ENCODE measurements at places on chromosomes 3 and 15.

- DNase-seq, result no peak
These were observed 3.5 kb downstream of the MAPKAPK3 start for GRCh38 chr3:50620420-50620819.

DNA sequence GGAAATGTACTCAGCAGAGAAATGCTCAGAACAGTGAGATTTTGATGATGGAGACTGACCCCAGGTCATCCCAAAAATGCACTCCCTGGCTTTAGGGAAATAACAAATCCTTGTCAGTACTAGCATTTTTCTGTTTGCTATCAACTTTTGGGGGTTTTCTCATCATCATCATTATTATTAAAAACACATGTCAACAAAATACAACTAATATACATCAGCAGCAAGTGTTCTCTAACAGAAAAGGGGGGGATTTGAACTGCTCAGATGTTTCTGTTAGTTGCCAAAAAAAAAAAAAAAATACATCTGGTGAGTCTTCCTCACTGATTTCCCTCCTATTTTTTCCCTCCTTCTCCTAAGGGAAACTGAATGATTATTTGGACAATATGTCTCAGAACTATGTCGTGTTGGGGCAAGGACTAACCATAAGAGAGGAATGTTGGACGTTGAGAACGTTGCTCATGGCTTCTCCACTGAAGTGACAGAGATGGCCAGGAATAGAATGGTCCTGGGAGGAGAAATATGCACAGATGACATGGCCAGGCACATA is 230.0 kb upstream of the MCTP2 start:
- no peak for DNase-seq

- DNase-seq, result peak; percentile 36
These were observed 35.6 kb upstream of the PPP4R2 start for GRCh38 chr3:72960812-72961518.

GRCh38 chr15:29035336-29036285 is 149.8 kb downstream of the APBA2 start:
- DNase-seq, result peak; percentile 61

GRCh38 chr3:134927599-134927998 is 132.5 kb downstream of the EPHB1 start:
- DNase-seq, result no peak

GRCh38 chr3:151548195-151548594 is 87.3 kb upstream of the IGSF10 start:
- no peak for DNase-seq

DNA sequence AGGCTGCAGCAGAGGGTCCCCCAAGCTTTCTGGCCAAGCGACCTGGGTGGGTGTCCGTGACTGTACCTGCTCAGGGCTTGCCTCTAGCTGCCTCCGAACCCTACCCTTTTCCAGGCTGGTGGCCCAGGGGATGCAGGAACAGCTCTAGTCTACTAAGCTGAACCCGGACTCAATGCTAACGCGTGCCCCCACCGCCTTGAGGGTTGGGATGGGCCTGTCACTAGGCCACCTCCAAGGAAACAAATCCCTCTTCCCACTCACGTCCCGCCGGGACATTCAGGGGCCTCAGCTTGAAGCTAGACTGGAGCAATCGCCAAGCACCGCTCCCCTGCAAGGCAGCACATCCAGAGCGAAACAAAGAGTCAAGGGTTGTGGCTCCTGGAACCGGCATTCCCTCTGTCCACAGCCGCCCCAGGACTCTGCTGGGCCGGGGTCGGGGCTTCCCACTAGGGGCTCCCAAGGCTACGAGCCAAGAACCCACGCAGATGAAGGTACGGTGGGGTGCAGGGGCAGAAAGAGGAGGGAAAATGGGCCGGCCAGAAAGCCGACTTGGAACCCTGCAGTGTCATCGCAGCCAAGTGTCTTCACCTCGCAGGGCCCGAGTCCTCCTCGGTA is 2.9 kb downstream of the FBXL22 start:
- DNase-seq, result no peak
